ENCODE measurements at places on chromosomes 11 and 22.

- no peak for DNase-seq
These were observed 129.8 kb downstream of the FCHSD2 start for GRCh38 chr11:73012121-73012863.

DNA sequence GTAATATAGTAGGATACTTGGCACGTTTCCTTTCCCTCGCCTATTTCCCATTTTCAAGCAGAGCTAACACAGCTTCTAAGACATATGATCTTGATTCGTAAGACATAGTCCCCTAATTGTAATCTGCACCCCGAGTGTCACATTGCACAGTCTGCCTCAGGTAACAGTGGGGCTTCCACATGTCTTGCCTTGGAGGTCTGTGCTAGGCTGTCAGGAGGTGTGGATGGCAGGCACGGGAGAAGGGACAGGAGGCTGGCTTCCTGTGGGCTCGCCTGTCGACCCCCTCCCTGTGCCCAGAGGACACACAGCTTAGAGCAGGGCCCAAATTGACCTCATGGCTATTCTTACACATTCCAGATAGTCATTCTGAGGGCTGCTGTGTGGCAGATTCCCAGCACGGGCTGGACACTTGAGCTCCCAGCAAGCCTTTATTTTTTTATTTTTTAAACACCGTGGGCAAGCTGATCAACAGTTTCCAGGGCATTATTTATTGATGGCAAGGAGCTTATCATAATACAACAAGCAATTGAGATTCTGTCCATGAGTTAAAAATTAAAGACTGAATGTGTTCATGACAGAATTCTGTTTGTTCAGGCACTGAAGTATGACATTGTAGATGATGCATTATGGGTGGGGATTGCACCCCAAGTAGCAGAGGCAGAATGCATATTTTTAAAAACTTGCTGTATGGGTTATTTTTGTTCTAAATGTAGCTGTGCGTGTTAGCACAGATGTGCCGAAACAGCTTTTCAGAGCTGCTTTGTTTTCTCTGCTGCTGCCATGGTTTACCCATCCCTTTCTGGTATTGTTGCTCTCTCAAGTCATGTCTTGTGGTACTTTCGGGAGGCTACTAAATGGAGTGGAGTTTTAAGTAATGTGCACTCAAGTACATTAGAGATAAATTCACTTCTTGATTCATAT lies 113.0 kb downstream of the ATXN10 start:
- DNase-seq = no peak

DNA sequence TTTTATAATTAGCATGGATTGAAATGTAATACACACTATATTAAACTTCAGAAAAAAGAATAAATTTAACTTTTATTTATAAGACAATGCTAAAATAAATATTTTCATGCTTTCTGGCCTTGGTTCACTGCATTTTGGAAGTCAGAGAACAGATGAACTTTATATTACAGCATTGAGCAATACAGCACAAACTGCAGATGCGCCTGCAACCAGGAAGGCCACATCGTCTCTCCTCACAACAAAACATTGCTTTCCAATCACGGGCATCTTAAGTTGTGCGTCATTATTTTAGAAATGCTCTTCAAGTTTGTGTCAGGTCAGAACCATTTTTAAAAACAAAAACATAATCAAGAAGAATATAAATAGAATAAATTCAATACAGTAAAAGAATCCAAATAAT lies 89.3 kb upstream of the CEP126 start:
- DNase-seq = no peak

DNA sequence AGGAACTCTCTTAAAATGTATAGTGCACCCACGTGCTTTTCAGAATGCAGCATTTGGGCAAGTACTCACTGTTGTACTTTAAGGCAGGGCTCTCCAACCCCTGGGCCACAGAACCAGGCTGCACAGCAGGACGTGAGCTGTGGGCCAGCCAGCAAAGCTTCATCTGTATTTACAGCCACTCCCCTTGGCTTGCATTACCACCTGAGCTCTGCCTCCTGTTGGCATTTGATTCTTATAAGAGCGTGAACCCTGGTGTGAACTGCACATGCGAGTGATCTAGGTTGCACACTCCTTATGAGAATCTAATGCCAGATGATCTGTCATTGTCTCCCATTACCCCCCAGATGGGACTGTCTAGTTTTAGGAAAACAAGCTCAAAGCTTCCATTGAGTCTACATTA lies 3.0 kb downstream of the C11orf58 start:
- no peak for DNase-seq

GRCh38 chr22:50526834-50527801 lies 1.7 kb upstream of the SCO2 start:
- no peak for DNase-seq

- no peak for DNase-seq
These were observed 117.0 kb downstream of the WT1 start for GRCh38 chr11:32318071-32319055.

DNA sequence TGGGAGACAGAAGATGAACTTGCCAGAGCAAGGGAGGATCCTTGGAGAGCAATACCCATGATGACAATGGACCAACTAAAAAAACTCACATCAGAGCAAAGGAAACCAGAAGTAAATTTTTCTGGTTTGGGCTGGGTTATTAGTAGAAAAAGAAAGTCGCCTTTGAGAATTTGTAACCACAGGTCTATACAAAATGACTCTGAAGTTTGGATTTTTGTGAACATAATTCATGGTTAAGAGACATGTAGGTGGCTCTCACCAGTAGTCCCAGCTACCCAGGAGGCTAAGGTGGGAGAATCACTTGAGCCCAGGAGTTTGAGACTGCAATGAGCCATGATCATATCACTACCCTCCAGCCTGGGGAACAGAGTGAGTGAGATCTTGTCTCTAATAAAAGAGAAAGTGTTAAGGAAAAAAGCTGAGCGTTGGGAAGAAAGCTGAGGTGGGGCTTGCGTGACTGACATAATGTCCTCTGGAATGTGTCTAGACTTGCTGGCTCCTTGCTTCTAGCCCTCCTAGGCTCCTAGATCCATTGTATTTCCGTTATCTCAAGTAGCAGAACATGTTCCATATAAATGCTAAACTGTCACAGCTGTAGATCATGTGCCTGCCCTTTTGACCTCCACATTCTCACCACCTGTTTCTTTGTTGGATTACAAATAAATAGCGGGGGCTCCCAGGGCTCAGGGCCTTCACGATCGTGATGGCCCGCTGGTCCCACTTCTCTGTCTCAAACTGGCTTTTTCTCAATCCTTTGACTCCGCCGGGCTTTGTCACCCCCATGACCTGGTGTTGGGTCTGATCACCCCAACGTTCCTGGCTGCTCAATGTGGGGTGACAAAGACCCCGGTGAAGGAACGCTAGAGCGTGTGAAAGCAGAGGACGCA lies 56.2 kb upstream of the SC5D start:
- no peak for DNase-seq

DNA sequence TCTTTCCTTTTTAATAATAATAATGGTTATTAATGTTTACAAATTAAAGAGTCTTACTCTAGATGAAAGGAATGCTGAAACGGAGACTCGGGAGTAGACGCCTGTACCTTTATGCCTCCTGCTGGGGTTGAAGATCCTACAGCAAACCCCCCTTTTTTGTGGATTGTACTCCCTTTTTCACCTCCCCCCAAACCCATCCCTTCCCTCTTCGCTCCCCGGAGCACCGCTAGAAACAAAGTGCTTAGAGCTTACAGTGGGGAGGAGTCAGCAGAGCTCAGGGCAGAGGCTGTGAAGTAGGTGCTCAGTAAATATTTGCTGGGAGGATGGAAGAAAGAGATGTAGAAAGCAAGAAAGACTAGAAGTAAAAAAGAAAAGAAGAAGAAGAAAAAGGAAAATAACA lies 169.7 kb downstream of the NXPE2 start:
- no peak for DNase-seq
